Erythroblast (primary cell): ENCODE measurements at places on chromosomes 3 and 15.

DNA sequence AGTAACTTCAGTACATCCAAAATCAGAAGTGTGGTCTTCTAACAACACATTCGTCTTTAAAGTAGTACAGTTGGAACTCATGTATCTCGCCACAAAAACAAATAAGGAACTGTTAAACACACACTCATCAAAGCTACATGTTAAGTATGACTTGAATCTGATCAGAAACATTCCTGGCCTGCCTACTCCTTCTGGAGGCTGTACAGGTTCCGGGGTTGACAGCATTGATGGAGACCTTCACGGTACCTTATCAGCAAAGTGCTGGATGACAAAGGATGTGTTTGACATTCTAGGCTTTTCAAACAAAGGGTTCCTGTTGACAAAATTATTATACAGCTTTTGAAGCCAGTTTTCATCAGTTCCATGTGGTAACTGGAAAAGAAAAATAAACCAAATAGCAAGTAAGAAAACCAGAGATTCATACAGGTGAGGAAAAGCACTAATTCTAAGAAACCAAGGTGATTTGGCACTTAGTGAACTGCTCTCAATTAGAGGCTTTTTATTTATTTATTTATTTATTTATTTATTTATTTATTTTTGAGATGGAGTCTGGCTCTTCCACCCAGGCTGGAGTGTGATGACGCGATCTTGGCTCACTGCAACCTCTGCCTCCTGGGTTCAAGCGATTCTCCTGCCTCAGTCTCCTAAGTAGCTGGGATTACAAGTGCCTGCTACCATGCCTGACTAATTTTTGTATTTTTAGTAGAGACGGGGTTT lies 44.3 kb downstream of the MYO5C start:
- DNase-seq = no peak

- no peak for DNase-seq
These were observed 15.9 kb downstream of the TGM5 start for GRCh38 chr15:43250785-43251184.

- DNase-seq = no peak
These were observed 83.1 kb downstream of the DIPK2A start for GRCh38 chr3:144054766-144055165.

DNA sequence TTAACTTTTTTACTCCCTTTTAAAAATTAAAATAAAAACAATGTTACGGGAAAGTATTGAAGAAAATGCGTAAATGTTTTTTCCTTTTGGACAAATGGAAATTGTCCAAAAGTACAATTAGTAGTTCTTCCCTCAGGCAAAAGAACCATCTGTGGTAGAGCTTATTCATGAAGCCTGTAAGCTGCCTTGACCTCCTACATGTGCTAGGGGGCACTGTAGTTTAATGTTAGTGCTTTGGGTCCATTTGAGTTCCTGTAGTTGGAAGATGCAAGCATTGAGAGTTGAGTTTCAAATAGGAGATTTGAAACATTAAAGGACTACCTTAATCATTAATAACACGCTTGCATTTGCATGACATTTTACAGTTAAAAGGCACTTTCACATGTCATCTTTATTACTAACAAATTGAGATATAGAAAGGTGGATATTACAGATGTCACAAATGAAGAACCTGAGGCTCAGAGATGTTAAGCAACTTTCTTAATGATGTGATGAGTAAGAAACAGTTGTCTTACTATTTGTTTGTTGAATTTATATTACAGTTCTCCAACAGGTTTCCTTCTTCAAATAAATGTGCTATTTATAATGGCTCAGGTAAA lies 1.8 kb upstream of the ZNF385D start:
- peak; percentile 5 for DNase-seq

DNA sequence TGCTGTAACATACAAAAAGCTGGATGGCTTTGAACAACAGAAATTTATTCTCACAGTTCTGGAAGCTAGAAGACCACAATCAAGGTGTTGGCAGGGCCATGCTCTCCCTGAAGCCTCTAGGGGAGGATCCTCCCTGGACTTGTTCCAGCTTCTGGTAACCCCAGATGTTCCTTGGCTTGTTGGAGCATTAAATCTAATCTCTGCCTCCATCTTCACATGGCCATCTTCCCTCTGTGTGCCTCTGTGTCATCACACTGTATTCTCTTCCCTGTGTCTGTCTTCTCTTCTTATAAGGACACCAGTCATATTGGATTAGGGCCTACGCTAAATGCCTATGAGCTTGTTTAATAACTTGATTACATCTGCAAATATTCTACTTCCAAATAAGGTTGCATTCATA lies 109.5 kb downstream of the STAG1 start:
- peak; percentile 58 for DNase-seq

- no peak for DNase-seq
These were observed 246.2 kb upstream of the CHRM5 start for GRCh38 chr15:33722005-33722672.

- peak; percentile 13 for DNase-seq
These were observed 53.7 kb downstream of the TP53BP1 start for GRCh38 chr15:43439268-43439667.

- DNase-seq = no peak
These were observed 17.1 kb upstream of the TPM1 start for GRCh38 chr15:63025460-63025859.

DNA sequence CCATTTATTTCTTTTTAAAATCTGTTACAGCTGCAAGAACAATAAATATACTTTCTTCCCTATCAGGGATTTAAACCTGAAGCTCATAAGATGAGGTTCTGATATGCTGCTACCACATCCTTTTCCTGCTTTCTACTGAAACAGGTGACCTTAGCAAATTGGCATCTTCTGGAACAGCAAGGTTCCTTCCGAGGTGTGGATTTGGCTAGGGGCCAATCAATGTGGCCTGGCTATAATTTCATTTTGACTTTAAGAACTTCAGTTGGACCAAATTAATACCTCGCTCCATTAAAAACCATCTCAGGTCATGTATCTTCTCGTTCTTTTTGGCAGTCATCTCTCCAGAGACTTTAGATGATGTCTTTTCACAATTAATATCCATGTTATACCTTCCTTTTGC lies 53.4 kb upstream of the C3orf80 start:
- no peak for DNase-seq

DNA sequence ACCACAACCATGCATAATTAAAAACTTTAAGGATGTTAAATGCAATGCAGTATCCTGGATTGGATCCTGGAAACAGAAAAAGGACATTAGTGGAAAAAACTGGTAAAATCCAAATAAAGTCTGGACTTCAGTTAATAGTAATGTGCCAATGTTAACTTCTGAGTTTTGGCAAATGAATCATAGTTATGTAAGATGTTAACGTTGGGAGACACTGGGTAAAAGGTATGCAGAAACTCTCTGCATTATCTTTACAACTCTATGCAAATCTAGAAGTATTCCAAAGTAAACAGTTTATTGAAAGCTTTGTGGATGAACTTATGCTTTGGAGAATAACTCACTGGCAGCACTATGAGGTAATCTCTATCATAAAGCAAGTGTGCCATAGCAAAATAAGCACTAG lies 357.4 kb downstream of the RORA start:
- DNase-seq = no peak

DNA sequence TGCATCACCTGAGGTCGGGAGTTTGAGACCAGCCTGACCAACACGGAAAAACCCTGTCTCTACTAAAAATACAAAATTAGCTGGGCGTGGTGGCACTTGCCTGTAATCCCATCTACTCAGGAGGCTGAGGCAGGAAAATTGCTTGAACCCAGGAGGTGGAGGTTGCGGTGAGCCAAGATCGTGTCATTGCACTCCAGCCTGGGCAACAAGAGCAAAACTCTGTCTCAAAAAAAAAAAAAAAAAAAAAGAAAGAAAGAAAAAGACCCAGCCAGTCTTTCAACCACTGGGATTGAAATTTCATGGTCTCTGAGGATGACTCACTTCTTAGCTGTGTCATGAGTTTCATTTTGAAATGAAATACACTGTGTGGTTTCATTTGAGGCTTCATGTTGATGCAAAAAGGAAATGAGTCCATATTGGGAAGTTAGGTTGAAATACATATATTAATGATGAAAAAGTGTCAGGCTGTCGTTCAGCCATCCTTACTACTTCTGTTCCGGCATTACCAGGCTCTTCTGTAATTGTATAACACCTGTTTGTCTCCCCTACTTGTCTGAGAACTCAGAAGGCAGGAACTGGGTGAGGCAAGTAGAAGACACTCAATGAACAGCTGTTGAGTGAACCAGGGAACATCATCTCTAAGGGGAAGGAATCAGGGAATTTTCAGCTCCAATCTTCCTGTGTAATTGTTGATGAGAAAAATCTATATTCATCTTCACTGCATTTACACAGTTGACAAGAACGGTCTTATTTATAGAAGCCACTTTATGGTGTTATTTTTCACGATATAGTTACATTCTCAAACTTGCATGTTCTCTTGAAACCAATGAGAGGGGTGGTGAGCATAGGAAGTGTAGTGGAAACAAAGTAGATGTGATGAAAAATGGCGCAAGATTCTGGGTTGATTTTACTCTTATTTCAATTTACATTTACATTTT lies 87.4 kb downstream of the NFKBIZ start:
- peak; percentile 34 for DNase-seq

DNA sequence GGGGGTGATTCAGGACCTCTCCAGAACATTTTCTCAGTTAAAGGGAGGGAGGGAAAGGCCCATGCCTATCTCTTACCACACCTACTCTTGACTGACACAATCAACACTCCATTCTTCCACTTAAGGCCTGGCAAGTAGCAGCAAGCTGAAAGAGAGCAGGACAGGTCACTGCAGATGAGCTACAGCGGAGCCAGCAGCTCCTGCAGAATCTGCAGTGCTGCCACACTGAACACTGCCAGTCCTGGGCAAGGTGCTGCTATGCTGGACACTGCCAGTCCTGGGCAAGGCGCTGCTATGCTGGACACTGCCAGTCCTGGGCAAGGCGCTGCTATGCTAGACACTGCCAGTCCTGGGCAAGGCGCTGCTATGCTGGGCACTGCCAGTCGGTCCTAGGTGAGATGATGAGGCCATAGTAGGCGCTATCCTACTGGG lies 143.7 kb downstream of the MYLK start:
- no peak for DNase-seq

DNA sequence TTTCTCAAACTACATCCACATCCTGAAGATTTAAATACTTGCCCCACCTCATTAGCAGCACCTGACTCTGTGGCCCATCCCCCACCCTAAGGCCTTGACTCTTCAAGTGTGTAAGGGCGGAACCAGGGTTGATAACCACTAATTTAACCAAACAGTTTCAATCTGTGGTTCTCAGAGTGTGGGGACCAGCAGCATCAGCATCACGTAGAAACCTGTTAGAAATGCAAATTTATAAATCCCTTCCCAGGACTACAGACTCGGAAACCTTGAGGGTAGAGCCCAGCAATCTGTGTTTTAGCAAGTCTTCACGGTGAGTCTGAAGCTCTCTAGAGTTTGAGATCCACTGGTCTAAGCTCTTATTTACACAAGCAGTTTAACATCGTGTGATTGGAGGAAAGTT lies 12.4 kb downstream of the GNB4 start:
- DNase-seq = peak; percentile 18

DNA sequence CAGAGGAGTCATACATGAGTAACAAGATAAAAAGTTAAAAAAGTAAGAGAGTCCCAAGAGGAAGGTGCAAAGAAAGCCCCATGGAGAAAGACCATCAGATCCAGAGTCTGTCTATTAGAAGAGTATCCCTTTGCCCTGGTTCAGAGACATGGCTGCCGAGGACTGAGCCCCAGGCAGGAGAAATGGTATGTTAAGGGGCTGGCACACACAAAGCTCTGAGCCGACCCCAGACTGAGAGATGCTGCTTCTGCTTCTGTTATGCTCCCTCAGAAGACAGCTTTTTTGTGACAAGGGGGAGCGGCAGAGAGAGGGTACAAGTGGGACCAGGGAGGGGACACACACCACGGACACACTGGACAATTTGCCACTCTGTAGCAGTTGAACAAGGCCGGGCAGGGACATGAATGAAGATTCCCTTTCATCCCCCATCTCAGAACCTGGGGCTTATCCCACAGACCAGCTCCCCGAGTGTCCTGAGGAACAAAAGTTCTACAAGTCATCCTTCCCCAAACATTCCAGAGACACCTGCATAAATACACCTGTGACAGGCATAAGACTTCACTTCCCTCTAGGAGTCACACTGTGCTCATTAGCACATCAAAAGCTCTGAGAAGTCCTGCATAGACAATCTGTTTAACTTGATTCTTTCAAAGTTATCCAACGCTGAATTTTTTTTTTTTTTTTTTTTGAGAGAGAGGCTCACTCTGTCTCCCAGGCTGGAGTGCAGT lies 161.6 kb upstream of the WNT5A start:
- no peak for DNase-seq

GRCh38 chr3:278300-279064 lies 81.9 kb downstream of the CHL1 start:
- no peak for DNase-seq

- no peak for DNase-seq
These were observed 22.2 kb upstream of the GMPPB start for GRCh38 chr3:49745986-49746385.

DNA sequence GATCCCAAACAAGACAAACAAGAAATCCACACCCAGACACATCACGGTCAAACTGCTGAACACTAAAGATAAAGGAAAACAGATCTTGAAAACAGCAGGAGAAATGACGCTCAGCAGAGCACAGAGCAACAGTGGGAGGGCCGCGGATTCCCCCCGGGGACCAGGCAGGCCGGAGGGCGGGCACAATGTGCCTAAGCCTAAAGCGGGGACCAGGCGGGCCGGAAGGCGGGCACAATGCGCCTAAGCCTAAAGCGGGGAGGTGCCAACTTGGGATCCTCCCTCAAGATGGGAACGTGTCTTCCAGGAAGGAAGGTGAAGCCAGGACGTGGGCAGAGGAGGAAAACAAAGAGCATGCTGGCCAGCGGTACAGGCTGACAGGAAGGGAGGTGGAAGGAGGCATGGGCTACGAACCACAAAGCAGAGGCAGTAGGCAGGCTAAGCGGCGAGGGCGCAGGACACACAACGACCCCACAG lies 31.1 kb downstream of the CYFIP1 start:
- peak; percentile 43 for DNase-seq

GRCh38 chr3:47857151-47857550 lies 54.2 kb downstream of the DHX30 start:
- no peak for DNase-seq

DNA sequence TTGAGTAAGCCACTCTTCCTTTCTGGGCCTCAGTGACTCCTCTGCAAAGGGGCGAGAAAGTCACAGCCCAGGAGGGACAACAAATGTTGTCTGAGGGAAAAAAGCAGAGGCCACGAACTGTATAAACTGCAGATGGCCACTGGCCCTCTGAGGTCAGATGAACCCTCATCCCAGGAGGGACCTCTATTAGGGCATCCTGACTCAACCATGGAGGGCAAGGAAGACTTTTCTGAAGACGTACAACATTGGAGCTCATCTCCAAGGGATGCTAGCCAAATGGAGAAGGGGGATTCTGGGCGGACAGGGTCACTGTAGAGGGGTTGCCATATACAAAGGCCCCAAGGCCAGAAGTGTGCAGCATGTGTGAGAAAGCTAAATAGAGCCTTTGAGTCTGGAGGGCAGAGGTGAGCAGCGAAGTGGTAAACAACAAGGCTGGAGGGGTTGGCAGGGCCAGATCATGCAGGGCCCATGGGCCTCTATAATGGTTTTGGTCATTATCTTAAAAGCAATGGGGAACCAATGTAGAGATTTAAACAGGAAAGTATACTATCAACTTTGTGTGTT lies 16.7 kb downstream of the GRAMD2A start:
- no peak for DNase-seq
